Right atrium auricular region (tissue), 2 donors: ENCODE measurements at places on chromosomes 3 and 15. TPM values are rescaled to one million over a fixed set of nuclear protein-coding genes. Genes with fewer than 3 reads are reported as not detected.
A peak's percentile ranks its signal among the peaks of the same experiment; 100 is the strongest.

GOLGA8H gene
- 0.35 TPM for total RNA-seq

FEZF2 gene
- not detected for total RNA-seq

PLCB2 gene
- 1.9 TPM for total RNA-seq

NR2F2 gene
- total RNA-seq, result 25.0 TPM

RBM5 gene
- total RNA-seq, result 75.8 TPM

- H3K36me3 ChIP-seq, result no peaks in the 10 kb centered on the region
- DNase-seq, result no peak
- H3K4me1 ChIP-seq, result no peaks in the 10 kb centered on the region
- no peak overlapping the region for H3K27ac ChIP-seq
Observed at GRCh38 chr15:80578206-80578595, 116.9 kb upstream of the ABHD17C start.

GRCh38 chr3:32641356-32641755 lies 43.6 kb upstream of the CNOT10 start:
- DNase-seq, result peak; percentile 61
- no peak overlapping the region for H3K4me3 ChIP-seq
- no peaks in the 10 kb centered on the region for H3K4me1 ChIP-seq
- H3K36me3 ChIP-seq, result no peaks in the 10 kb centered on the region
- no peaks in the 10 kb centered on the region for H3K27me3 ChIP-seq
- H3K27ac ChIP-seq, result no peak overlapping the region

DNA sequence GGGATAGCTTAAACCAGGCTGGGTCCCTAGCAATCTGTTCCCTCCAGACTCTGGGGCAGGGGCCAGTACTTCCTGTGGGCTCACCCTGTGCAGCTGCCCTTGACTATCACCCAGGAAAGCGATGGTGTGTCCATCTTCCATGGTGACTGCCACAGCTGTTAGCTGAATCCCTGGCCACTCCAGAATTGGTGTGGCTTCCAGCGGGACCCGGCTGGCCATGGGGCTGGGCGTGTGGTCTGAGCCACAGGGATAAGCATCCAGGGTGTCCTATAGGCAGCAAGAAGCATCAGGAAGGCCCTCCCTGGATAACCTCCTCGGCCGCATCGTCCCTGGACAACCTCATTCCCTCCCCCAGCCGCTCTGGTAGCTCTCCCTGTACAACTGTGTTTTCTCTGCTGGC lies 7.2 kb downstream of the PLXNB1 start:
- H3K27ac ChIP-seq, result peak overlapping the region; percentile 91
- H3K4me3 ChIP-seq, result no peak overlapping the region
- H3K27me3 ChIP-seq, result no peaks in the 10 kb centered on the region
- no peaks in the 10 kb centered on the region for H3K4me1 ChIP-seq
- no peak for DNase-seq
- peaks cover 17% of the 10 kb centered on the region for H3K36me3 ChIP-seq

- DNase-seq, result no peak
- no peaks in the 10 kb centered on the region for H3K27me3 ChIP-seq
- H3K36me3 ChIP-seq, result no peaks in the 10 kb centered on the region
Observed at GRCh38 chr15:62402687-62403086, 237.6 kb upstream of the C2CD4B start.

- DNase-seq, result no peak
- no peaks in the 10 kb centered on the region for H3K27me3 ChIP-seq
- no peak overlapping the region for H3K27ac ChIP-seq
- no peak overlapping the region for H3K4me3 ChIP-seq
- H3K36me3 ChIP-seq, result peaks cover 46% of the 10 kb centered on the region
Observed at GRCh38 chr15:34883042-34883441, 86.5 kb downstream of the AQR start.

- H3K4me3 ChIP-seq, result no peak overlapping the region
- H3K4me1 ChIP-seq, result no peaks in the 10 kb centered on the region
- no peak for DNase-seq
- no peaks in the 10 kb centered on the region for H3K27me3 ChIP-seq
- no peak overlapping the region for H3K27ac ChIP-seq
Observed at GRCh38 chr3:18066899-18067582, 324.6 kb upstream of the TBC1D5 start.

GRCh38 chr3:191320316-191320715 lies 8.9 kb upstream of the CCDC50 start:
- H3K4me3 ChIP-seq, result no peak overlapping the region
- H3K27me3 ChIP-seq, result no peaks in the 10 kb centered on the region
- no peaks in the 10 kb centered on the region for H3K4me1 ChIP-seq
- no peaks in the 10 kb centered on the region for H3K36me3 ChIP-seq
- H3K27ac ChIP-seq, result no peak overlapping the region

GRCh38 chr3:156409694-156410093 lies 145.2 kb downstream of the SSR3 start:
- no peak for DNase-seq
- H3K27ac ChIP-seq, result no peak overlapping the region
- H3K36me3 ChIP-seq, result no peaks in the 10 kb centered on the region
- H3K4me3 ChIP-seq, result no peak overlapping the region
- H3K27me3 ChIP-seq, result no peaks in the 10 kb centered on the region

DNA sequence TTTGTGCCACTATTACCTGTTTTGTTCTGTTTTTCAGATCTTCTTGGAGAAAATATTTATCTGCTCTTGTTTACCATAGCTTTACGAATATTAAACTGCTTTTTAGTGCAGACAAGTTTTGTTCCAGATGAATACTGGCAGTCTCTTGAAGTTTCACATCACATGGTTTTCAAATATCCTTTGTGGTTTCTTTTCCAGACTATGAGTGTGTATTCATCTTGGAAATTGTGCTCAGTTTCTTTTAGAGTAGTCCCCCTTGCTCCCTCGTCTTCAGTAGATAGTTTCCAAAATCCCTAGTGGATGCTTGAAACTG lies 1.2 kb downstream of the PIGB start:
- H3K4me1 ChIP-seq, result no peaks in the 10 kb centered on the region
- no peaks in the 10 kb centered on the region for H3K36me3 ChIP-seq
- H3K4me3 ChIP-seq, result no peak overlapping the region
- no peaks in the 10 kb centered on the region for H3K27me3 ChIP-seq

DNA sequence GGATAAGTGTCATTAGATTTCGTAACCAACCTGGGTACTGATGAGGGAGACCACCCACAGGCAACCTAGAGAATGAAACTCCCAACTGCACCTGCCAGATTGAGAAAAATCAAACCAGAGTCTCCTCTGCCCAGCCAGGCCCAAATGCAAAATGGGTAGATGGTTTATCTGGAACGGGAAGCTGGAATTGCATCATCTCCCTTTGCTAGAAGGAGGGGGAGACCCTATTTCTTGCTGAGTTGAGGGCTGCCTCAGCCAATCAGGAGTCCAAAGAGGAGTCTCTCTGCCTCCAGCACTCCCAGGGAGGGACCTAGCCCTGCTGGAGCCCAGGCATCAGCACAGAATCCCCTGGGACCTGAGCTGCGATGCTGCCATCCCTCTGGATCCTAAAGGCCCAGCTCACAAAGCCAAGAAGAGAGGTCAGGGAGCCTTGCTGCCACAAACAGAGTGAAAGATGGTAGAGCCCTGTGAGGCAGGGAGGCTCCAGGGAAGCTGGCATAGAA lies 8.1 kb downstream of the RMDN3 start:
- no peak overlapping the region for H3K27ac ChIP-seq
- no peaks in the 10 kb centered on the region for H3K27me3 ChIP-seq
- H3K36me3 ChIP-seq, result peaks cover 45% of the 10 kb centered on the region
- H3K4me3 ChIP-seq, result no peak overlapping the region

GRCh38 chr3:73399106-73399505 lies 225.6 kb downstream of the PDZRN3 start:
- no peaks in the 10 kb centered on the region for H3K27me3 ChIP-seq
- DNase-seq, result no peak
- peaks cover 6% of the 10 kb centered on the region for H3K36me3 ChIP-seq
- H3K4me1 ChIP-seq, result peaks cover 14% of the 10 kb centered on the region
- no peak overlapping the region for H3K27ac ChIP-seq
- no peak overlapping the region for H3K4me3 ChIP-seq

- H3K27ac ChIP-seq, result peak overlapping the region; percentile 85
- H3K36me3 ChIP-seq, result no peaks in the 10 kb centered on the region
- no peak for DNase-seq
- H3K4me3 ChIP-seq, result peak overlapping the region; percentile 42
- H3K4me1 ChIP-seq, result no peaks in the 10 kb centered on the region
- H3K27me3 ChIP-seq, result no peaks in the 10 kb centered on the region
Observed at GRCh38 chr3:107598926-107599771, 76.4 kb downstream of the BBX start.

DNA sequence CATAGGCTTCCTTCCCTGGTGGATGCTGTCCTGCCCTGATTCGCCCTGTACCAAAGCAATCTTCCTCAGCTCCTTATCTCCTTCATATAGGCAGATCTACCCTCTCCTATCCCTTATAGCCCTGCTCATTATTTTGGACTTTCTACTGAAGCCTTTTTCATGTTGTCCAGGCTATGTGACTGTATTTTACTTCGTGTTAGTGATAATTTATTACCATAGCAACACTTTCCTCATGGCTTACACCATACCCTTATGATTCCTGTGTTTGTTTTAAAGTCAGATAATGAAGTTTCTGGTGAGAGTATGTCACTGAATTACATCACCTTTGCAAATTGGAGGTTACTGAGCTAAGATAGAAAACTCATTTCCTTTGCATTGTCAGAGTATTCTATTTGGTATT lies 352.6 kb downstream of the NLGN1 start:
- no peak overlapping the region for H3K4me3 ChIP-seq
- no peaks in the 10 kb centered on the region for H3K4me1 ChIP-seq
- no peaks in the 10 kb centered on the region for H3K27me3 ChIP-seq

DNA sequence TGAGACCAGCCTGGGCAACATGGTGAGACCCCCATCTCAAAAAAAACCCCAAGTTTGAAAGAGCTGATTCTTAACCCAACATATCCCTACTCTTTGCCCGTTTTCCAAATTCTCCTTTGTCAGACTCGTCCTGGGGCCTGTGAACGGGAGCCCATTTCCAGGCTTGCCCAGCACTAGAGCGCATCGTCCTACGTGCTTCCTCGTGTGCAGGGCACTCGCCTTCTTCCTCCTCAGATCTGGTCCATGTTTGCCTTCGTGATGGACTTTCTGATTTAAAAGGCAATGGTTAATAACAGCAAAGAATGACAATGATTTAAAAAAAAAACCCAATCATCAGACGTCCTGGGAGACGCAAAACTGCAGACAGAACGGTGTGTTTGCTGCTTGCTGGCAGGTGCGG lies 10.1 kb downstream of the MELTF start:
- DNase-seq, result no peak
- no peaks in the 10 kb centered on the region for H3K36me3 ChIP-seq
- no peak overlapping the region for H3K27ac ChIP-seq
- no peaks in the 10 kb centered on the region for H3K27me3 ChIP-seq
- H3K4me3 ChIP-seq, result no peak overlapping the region
- no peaks in the 10 kb centered on the region for H3K4me1 ChIP-seq

- H3K36me3 ChIP-seq, result no peaks in the 10 kb centered on the region
- no peak overlapping the region for H3K27ac ChIP-seq
- DNase-seq, result no peak
- no peaks in the 10 kb centered on the region for H3K4me1 ChIP-seq
Observed at GRCh38 chr15:95196176-95196915, 965.0 kb downstream of the MCTP2 start.

DNA sequence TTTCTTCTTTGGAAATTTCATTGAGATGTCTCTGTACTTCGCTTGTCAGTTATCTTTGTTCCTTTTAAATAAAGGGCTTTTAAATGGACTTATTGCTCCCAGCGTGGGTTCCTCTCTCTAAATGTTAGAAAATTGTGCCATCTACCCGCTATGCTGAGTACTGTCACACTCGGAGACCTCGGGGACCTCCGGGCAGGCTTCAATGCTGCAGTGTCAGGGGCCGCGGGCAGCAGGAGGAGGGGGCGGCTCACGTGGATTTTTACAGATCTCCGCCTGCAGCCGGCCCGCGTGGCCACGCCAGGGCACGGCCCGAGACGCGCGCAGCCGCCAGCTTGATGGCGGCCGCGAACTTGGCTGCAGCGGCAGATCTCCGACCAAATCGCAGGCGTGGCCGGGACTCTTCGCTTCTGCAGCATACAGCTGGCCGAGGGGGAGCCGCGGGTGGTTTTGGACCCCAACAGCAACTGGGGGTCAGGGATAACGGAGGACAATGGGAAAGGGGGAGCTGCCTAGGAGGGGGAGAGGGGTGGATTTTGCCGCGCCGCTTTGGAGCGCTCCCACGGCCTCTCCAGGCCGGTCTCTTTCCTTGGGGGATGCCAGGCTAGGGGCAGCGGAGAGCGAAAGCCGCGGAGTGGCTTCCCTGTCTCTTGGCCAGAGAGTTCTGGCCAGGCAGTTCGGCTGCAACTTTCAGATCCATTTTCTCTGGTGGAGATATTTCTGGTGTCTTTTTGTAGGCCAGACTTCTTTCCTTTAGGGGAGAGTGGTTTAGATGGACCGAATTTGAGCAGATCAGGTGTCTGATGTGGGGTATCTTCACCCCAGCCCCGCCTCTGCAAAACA lies 15.3 kb downstream of the NR2F2 start:
- H3K27ac ChIP-seq, result peak overlapping the region; percentile 97
- H3K27me3 ChIP-seq, result no peaks in the 10 kb centered on the region
- peak; percentile 90 for DNase-seq
- no peaks in the 10 kb centered on the region for H3K4me1 ChIP-seq

DNA sequence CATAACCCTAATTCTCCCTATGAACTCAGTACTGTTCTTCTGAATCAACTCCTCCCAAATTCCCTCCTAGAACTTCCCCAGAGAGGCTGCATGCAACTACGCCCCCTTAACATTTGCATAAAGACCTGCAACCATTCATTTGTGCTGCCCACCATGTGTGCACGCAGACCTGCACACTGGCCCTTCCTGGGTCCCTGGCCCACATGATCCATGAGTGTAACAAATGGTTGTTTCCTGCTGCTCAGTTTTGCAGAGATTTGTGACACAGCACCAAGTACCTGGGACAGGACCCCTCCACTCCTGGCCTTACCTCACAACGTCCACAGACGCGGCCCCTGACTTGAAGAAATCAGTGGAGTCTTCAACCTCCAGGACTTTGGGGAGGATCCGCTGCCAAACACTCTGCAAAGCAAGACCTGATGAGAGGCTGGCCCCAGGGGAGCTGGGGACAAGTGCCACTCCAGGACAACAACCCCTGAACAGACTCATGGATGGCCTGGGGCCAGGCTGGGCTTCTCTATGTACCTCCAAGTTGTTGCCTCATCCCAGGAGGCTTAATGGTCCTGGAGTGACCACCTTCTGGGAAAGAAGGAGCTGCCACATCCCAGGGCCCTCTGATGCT lies 33.8 kb downstream of the ALDH1L1 start:
- no peak overlapping the region for H3K4me3 ChIP-seq
- peak; percentile 55 for DNase-seq
- H3K27ac ChIP-seq, result no peak overlapping the region
- no peaks in the 10 kb centered on the region for H3K4me1 ChIP-seq
- no peaks in the 10 kb centered on the region for H3K36me3 ChIP-seq

GRCh38 chr15:96124436-96124835 lies 206.1 kb upstream of the NR2F2 start:
- no peak overlapping the region for H3K4me3 ChIP-seq
- H3K36me3 ChIP-seq, result no peaks in the 10 kb centered on the region
- no peaks in the 10 kb centered on the region for H3K27me3 ChIP-seq
- DNase-seq, result no peak
- H3K4me1 ChIP-seq, result no peaks in the 10 kb centered on the region

GRCh38 chr3:72664184-72664975 lies 183.9 kb downstream of the SHQ1 start:
- DNase-seq, result no peak
- no peak overlapping the region for H3K4me3 ChIP-seq
- H3K27me3 ChIP-seq, result no peaks in the 10 kb centered on the region
- peaks cover 11% of the 10 kb centered on the region for H3K4me1 ChIP-seq
- H3K36me3 ChIP-seq, result no peaks in the 10 kb centered on the region
